Amygdala (tissue), 56 donors: ENCODE measurements at places on chromosomes 13 and 19.

DNA sequence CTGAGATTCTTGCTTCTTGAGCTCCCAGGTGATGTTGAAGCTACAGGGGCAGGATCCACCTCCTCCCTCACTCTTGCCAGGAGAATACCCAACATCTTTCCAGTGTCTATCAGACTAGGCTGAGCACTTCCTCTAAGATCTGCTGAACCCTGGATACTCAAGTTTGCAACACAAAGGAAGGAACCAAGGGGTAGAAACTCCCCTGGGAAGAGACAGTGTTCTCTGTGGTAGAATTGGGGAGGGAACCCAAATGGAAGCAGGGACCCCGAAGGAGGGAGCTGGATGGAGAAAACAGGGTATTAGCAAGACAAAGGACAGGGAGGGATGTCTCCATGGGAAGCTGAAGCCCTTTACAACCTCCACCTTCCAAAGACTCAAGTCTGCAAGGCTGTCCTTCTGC, 117.6 kb downstream of the DNAJC15 start:
- DNase-seq: no peak

- DNase-seq: no peak
Measured at GRCh38 chr19:41997121-41997850, 3.3 kb upstream of the ATP1A3 start.

DNA sequence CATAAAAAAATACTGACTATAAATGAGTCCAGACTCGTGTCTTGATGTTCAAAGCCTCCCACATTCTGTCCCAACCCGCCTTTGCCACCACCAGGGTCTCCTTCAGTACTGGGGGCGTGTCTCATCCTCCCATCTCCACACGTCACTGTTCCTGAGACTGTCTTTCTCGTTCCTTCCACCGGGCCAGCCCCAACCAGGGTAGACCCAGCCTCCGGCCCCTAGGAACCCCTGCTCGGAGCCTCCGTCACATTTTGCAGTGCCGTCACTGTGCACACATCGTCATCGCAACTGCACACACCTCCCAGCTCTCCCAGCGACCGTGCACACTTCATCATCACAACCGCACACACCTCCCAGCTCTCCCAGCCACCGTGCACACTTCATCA, 73.4 kb downstream of the SPACA7 start:
- DNase-seq: no peak

- no peak for DNase-seq
Measured at GRCh38 chr13:30110301-30111070, 196.9 kb downstream of the KATNAL1 start.

DNA sequence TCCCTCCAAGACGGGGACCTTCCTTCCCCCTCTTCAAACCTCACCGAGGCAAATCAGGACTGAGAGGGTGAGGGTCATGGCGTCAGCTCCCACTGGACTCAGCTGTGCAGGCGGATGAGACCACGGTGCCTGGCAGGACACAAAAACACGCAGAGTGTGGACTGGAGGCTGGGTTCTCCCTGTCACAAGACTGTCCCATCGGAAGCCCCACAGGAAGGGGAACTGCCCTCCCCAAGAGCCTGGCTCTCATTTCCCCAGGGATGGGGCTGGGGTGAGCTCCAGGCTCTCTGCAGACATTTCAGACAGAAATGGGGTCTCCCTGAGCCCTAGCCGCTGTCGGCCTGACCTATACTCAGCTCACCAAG, at the start of gene LILRB5:
Gene LILRB5, minus strand, starts transcription at position 158 of the 365 bp plus-strand sequence. Its CDS starts 80 bp downstream, at position 78.
- no peak for DNase-seq

- DNase-seq: no peak
Measured at GRCh38 chr19:35860818-35861639, 4.3 kb downstream of the KIRREL2 start.

DNA sequence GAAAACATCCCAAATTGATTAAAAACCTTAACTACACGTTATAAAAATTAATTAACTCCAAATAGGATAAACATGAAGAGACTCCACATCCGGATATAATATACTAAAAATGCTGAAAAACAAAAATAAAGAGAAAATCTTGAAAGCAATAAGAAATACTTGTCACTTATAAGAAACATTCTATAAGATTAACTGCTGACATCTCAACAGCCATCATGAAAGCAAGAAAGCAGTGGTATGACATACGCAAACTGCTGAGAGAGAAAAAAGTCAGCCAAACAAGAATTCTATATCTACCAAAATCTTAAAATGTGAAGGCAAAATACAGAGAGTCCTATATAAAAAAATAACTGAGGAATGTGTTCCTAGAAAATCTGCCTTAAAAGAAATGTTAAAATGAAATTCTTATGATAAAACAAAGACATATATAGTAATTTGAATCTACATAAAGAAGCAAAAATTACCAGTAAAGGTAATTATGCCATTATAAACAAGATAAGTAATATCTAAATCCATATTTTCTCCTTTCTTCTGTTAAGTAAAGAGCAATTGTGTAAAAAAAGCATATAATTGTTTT, 1851.1 kb downstream of the PCDH9 start:
- no peak for DNase-seq

- DNase-seq: no peak
Measured at GRCh38 chr19:45171211-45171623, 6.8 kb downstream of the TRAPPC6A start.

- no peak for DNase-seq
Measured at GRCh38 chr13:101341464-101341863, 74.8 kb downstream of the NALCN start.

- DNase-seq: no peak
Measured at GRCh38 chr13:79398915-79399314, 7.1 kb downstream of the RBM26 start.

- DNase-seq: no peak
Measured at GRCh38 chr19:858868-859843, at the start of gene CFD. CFD (plus strand) TSS chr19:859664; CDS start chr19:859690, 26 bp downstream.

GRCh38 chr19:50854636-50855410, at the start of gene KLK3:
KLK3 (plus strand) TSS chr19:50854915; CDS start chr19:50854956, 41 bp downstream.
- DNase-seq: no peak

DNA sequence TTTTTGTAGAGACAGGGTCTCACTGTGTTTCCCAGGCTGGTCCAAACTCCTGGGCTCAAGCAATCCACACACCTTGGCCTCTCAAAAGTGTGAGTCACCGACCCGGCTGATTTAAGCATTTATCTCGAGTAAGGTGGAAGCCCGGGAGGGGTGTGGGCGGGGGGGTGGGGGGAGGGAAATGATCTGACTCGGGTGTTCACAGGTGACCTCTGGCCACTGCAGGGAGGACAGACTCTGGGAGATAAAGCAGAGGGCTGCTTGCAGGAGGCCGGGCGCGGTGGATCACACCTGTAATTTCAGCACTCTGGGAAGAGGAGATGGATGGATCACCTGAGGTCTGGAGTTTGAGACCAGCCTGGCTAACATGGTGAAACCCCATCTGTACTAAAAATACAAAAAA, 7.9 kb downstream of the DENND1C start:
- no peak for DNase-seq

GRCh38 chr19:670609-671075, 5.5 kb upstream of the FSTL3 start:
- no peak for DNase-seq

- no peak for DNase-seq
Measured at GRCh38 chr19:30049226-30049625, 107.2 kb downstream of the URI1 start.

GRCh38 chr19:35013041-35013819, 13.1 kb downstream of the GRAMD1A start:
- DNase-seq: peak; percentile 57

GRCh38 chr13:52899206-52899605, 50.8 kb upstream of the PCDH8 start:
- DNase-seq: no peak

DNA sequence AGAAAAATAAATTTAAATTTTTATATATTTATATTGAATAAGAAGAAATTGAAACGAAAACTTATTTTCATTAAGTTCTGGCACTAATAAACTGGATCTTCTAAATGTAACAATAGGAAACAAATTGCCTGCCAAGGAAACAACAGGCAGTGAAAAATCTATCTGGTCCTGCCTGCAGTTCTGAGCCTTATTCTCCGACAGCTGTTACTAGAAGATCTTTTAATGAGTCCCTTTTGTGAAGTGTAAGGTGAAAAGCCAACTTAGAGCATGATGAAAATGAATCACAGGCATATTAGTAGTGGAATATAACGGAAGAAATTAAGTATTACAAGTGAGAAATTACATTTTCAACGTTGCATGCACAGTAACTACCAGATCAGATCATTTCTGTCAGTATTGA, 1002.7 kb upstream of the PCDH20 start:
- DNase-seq: no peak

DNA sequence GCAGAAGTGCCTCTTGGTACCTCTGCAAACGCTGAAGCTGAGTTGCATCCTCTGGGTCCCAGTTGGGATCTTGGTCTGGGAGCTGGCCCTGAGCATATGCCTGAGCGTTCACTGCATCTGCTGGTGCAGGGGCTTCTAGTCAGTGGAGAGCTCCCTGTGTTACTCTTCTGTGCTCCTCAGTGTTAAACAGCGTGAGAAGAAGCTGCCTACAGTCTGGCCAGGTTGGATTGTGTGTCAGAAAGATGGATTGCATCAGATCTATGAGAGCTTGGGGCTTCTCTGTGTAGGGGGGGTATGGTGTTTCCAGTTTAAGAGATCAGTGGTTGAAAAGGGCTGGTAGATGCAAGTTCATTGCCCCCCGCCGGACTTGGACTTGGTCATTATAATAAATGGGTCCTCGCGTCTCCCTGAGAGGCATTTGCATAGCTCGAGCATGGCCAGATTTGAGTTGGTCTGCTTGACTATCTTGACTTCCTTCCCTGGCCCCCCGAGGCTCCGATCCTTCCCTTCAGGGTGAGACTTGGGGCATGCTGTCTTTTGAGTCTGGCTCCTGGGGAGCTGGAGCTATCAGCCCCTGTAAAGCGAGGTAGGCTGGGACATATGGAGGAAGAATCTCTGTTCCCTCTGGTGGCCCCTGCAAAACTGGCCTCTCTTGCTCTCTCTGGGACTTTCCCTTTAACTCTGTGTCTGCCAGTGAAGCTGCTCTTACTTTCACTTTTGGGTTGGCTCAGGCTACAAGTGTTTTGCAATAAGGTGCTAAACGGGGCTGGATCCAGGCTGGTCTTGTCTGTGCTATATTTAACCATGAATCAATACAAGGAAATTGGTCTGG, 52.9 kb downstream of the OR10H4 start:
- no peak for DNase-seq

- DNase-seq: no peak
Measured at GRCh38 chr19:54674021-54674617, 11.3 kb downstream of the LILRB4 start.

DNA sequence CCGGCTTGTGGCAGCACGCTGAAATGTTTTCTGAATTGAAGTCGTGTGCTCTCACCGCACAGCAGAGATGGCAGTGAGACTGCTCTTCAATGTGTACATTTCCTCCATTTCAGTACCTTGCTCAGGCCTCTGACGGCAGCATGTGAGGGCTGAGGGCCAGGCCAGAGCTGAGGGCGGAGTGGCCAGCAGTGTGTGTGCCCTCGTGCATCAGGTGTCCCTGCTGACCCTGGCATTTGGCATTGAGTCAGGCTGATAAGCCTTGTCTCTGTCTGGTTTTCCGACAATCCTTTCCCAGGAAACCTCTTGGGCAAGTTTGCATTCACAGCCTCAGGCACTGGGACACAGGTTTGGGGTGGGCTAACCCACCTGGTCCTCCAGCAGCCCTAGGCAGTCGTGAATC, 62.3 kb downstream of the EFNB2 start:
- no peak for DNase-seq

- no peak for DNase-seq
Measured at GRCh38 chr13:105084931-105085330, 1450.5 kb downstream of the EFNB2 start.

GRCh38 chr19:45423033-45423588, 606 bp downstream of the ERCC1 start:
- no peak for DNase-seq

GRCh38 chr13:33937373-33938098, 119.6 kb downstream of the RFC3 start:
- no peak for DNase-seq

- DNase-seq: no peak
Measured at GRCh38 chr19:49799271-49799797, 13.8 kb downstream of the FUZ start.

GRCh38 chr19:44992336-44993163, 8.7 kb upstream of the RELB start:
- DNase-seq: no peak

- no peak for DNase-seq
Measured at GRCh38 chr13:79194272-79194671, 211.8 kb downstream of the RBM26 start.

DNA sequence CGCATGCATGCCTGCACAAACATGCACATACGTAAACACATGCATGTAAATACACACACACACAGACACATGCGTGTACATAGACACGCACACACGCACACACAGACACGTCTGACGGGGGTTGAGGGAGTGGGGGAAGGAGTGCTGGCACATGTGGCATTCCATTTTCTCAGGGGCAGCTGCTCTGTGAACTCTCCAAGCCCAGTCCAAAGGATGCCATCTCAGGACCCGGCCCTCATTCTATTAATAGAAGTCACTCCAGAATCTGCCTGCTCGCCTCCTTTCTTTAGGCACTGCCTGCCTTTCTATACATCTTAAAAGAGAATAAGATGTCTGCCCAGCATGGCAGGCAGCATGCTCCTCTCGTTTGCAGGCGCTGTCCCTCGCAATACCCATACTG, 5.3 kb downstream of the ARHGEF7 start:
- no peak for DNase-seq

DNA sequence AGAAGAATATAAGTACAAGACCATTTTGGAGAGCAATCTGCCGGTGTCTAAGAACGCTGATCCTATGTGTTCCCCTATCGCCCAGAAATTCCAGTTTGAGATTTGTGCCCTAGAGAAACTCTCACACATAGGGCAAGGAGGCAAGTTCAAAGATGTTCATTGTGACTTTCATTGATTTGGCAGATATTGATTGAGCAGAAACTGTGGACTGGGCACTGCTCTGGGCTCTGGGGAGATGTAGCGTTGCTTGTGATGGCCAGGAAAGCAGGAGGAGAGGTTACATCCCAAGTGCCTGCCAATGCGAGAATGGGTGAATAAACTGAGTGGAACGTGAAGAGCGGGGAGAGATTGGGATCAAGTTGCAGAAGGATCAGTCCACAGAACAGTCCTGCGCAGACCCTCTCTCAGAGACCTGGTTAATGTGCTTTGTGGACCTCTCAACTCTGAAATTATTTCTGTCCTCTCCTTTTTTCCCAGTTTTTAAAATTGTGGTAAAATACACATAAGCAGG, 123.9 kb upstream of the PEG3 start:
- DNase-seq: no peak

DNA sequence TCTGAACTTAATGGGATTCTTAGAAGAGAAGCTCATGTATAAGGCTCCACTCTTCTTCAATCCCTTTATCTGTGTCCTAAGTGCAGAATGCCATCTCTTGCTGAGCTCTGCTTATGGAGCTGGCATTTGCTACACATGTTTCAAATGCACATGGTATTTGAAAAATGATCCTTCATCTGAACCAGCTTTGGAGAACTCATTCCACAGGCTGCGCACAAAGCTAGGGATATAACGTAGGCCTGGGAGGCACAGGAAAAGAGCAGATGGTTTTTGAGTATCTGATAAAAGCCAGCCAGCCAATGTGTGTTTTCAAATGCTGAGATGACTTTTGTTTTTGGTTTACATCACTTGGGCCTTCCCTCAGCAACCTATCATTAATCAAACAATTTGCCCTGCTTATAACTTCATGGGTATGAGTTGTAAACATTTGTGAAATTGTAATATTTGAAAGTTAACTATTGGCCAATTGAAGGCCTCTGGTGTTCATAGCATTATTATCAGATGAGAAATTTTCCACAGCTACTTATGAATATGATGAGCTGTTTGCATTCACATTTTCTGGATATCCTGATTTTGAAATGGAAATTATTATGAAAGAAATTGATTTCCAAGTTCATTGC, 729.0 kb downstream of the FGF9 start:
- no peak for DNase-seq
